ENCODE measurements at places on chromosomes 12 and 14.

DNA sequence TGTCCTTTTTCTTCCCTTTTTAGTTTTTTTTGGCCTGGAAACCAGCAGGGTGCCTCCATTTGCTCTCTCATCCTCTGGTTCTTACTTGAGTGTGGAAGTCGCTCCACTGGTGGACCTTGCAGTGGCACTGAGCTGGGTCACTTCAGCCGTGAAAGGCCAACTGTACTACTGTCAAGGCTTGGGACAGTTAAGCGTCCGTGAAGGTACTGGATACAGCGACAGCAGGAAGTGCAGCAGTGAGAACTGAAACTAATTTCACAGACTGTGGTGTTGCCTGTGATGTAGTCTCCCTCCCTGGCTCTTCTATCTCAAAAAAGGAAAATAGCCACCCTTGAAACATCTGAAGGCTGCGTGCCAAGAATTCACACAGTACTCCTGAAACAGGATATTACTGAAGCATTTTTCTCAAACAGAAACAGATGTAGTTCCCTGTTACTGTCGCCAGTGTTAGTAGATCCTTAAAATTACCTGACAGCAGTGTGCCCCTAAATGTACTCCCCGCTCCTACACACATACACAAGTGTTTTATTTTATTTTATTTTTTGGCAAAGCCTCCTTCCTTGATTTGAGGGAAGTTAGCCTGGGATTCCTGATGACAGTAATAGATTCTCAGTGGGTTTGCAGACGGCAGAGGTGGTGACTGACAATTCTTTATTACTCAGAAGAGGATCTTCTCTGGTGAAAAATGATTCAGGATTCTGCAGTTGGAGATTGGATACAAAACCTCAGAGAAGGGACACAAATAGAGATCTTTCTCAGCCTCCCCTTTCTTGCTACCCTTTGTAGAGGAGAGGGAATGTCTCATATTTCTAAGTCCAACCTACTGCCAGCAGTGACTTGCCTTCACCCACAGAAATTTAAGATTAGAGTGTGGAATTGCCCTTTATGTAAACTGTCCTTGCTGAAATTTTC is 4.4 kb downstream of the SUSD6 start:
- DNase-seq = peak; percentile 82

GRCh38 chr14:103384450-103385151 is 614 bp upstream of the MARK3 start:
- DNase-seq = no peak

DNA sequence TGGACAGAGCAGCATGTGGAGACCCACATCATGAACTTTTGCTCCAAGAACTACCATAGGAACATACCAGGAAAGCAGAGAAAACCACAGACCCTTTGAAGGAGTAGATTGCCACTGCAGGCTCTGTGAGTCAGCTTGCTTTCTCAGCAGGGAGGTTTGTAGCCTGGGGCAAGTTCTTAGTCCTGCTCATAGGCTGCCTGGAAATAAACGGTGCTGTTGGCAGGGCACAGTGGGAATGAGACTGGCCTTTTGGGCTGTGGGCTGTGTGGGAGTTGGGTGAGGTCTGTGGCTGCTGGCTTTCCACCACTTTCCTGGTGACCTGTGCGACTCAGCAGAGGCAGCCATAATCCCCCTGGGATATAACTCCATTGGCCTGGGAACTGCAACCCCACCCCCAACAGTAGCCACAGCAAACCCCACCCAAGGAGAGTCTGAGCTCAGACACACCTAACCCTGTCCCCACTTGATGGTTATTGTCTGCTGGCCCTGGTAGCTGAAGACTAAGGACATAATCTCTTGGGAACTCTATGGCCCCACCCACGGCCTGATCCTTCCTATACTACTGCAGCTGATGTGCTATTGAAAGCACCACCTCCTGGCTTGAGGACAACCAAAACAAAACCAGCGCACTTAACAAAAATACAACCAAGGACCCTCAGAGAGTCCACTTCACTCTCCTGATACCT is 192.1 kb upstream of the GARIN6 start:
- DNase-seq = no peak

DNA sequence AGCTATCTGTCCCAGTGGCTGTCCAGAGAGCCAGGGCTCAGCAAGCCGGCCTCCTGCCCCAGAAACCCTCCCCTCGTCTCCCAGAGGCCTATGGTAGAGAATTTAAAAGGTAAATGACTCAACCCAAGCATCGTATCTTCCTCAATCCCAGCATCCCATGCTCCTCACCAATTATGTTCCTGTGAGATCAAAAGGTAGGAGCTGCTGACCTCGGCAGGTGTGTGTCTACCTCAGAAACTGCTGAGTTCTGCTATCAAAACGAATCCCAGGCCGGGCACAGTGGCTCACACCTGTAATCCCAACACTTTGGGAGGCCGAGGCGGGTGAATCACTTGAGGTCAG is 49.3 kb downstream of the FOXN3 start:
- DNase-seq = no peak

GRCh38 chr12:14825256-14825655 is 11.3 kb upstream of the SMCO3 start:
- DNase-seq = no peak

- peak; percentile 30 for DNase-seq
Measured at GRCh38 chr12:56723889-56724700, 1.0 kb downstream of the NACA start.

DNA sequence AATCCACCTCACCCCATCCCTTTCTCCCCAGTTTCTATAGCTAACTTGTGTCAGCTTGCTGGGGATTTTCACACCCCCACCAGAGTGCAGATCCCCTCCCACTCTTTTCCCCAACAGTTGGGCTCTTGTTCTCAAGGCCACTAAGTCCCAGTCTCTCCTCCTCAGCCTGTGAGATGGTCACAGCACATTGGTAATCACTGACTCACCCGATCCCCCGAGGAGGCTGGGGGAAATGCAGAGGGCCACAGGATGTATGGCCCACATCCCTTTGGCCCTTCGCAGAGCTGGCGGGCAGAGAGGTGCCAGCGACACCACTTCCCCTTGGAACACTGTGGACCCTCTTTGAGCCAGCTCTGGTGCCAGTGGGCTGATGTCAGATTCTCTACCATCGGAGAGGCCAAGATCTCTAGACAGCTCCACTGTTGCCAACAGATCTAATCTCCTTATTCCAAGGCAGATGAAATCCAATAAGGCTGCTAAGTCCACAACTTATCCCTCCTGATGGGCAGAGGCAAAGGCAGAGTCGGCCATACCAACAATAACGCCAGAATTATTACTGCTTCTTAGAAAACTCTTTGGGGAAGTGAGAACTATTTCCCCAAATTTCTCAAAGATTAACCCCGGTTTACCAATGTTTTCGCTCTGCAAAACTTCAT is 1.6 kb downstream of the FMNL3 start:
- DNase-seq = peak; percentile 13

DNA sequence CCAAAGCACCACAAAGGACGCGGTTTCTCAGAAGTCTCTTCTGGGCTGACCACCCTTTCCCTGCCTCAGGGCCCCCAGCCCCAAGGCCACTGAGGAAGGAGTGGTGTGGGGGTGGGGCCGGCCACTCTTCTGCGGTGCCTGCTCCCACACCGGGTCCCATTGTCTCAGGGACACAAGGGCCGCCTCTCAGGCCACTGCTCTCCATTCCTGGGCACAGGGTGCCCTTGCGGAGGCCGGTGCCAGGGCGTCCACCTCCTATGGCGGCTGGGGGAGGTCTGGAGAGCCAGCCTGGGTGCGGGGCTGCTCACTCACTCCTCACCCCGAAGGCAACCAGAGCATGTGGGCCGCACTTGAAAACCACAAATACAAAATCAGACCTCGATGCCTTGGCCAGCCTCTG is 44.1 kb downstream of the PRIMA1 start:
- no peak for DNase-seq

DNA sequence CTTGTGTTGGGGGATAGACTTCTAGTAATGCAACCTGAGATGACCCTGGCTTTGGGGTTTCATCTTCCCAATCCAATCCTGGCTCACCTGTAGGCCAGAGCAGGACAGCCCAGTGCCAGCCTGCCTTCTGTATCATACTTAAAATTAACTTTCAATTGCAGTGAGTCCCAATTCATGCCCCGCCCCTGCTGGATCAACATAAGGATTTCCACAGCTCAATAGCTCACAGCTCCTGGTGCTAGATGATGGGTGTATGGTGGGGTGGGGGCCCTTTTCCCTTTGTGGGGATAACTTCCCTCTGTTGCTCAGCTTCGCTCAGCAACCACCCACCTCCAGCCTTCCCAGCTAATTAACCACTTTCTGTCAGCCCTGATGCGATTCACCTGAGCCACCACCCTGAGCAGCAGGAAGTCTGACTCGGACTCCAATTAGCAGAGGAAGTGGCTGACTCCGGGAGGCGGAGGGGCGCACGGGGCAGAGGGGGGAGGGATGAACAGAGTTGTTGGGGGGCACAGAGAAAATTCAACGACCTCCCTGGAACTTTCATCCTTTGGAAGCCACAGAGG is 24.3 kb upstream of the CHGA start:
- DNase-seq = no peak

GRCh38 chr12:108653082-108653516 is 19.4 kb upstream of the SELPLG start:
- DNase-seq = no peak

- DNase-seq = no peak
Measured at GRCh38 chr14:37641117-37641516, 45.7 kb downstream of the TTC6 start.

- no peak for DNase-seq
Measured at GRCh38 chr14:73995977-73996378, 23.1 kb downstream of the ENTPD5 start.

- DNase-seq = no peak
Measured at GRCh38 chr14:79842270-79842669, 369.0 kb downstream of the DIO2 start.

- peak; percentile 72 for DNase-seq
Measured at GRCh38 chr12:94100990-94101737, 47.2 kb upstream of the PLXNC1 start.

DNA sequence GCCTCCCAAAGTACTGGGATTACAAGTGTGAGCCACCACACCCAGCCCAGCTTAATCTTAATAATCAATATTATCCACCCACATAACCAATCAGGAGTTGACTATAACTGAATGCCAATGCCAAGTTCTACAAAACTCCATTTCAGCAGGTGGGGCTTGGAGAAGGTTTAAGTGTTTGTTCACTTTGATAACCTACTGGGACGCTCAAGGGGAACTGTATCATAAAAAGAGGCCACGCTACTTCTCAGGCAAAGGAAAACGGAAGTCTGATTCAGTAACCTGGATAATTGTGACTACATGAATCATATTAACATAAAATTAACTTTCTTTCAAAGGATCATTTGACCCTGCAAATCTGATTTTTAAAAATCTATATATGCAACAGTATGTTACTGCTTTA is 179.2 kb downstream of the BCAT1 start:
- DNase-seq = no peak

DNA sequence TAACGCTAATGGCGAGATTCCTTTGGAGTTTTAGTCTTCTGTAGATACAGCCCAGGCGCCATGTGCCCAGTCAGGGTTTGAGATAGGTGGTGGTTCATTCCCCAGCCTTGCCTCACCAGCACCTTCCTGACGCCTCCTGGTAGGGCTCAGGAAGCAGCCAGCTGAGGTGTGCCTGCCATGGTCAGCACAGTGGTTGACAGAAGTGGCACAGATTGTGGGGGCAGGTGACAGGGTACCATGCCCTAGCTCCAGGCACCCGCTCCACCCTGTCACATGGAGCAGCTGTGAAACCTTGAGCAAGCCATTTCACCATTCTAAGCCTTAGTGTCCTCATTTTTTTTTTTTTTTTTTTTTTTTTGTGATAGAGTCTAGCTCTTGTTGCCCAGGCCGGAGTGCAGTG is 45.6 kb downstream of the EVL start:
- DNase-seq = no peak

GRCh38 chr14:90828642-90829487 is 12.6 kb upstream of the TTC7B start:
- DNase-seq = no peak

- DNase-seq = no peak
Measured at GRCh38 chr12:45464699-45465098, 248.8 kb downstream of the ANO6 start.

DNA sequence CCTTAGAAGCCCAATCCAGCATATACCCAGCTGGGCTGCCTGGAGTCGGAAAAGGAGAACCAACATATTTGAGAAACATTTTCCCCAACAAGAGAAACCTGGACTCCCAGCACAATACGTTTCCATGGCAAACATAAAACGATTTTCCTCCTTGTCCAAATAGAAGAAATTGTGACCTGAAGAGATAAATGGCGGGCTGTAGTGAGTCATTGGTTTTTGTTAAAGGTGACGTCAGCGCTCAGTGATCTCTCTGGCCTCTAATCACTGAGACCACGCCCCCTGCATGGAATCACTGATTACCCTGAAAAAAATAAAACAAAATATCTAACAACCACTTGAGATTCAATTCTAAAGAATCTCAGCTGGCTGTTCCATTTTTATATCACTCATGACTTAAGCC is 6.0 kb downstream of the CCDC60 start:
- DNase-seq = no peak

DNA sequence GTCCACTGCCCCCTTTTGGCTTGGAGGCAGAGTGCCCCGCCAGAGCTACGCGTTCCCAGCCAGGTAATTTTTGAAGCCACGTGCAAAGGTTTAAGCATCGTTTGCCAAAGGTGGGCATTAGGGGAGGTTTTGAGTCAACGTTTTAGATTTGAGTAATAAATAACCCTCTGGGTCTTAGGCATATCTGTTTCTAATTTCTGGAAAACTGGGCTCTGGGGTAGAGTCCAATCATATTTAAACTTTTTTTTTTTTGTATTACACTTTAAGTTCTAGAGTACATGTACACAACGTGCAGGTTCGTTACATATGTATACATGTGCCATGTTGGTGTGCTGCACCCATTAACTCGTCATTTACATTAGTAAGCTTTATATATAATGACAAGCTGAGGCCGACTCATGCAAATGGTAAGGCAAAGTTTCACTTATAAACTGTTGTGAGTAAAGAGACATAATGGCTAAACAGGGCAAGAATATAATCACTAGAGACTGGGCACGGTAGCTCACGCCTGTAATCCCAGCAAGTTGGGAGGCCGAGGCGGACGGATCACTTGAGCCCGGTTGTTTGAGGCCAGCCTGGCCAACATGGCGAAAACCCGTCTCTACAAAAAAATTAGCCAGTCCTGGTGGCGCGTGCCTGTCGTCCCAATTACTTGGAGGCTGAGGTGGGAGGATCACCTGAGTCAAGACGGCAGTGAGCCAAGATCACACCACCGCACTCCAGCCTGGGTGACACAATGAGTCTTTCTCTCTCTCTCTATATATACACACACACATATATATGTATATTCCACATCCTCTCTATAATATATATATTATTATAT is 491 bp upstream of the NR2C1 start:
- DNase-seq = no peak

GRCh38 chr14:27228053-27228452 is 630.2 kb upstream of the NOVA1 start:
- DNase-seq = no peak

GRCh38 chr12:15627995-15628945 is 160.9 kb downstream of the EPS8 start:
- no peak for DNase-seq

- DNase-seq = no peak
Measured at GRCh38 chr12:109770104-109770860, 56.7 kb downstream of the FAM222A start.

GRCh38 chr12:75087654-75088053 is 122.0 kb downstream of the KCNC2 start:
- DNase-seq = no peak

Data from Kasumi-1 (cell line).